ENCODE measurements at places on chromosomes 12 and 14.

DNA sequence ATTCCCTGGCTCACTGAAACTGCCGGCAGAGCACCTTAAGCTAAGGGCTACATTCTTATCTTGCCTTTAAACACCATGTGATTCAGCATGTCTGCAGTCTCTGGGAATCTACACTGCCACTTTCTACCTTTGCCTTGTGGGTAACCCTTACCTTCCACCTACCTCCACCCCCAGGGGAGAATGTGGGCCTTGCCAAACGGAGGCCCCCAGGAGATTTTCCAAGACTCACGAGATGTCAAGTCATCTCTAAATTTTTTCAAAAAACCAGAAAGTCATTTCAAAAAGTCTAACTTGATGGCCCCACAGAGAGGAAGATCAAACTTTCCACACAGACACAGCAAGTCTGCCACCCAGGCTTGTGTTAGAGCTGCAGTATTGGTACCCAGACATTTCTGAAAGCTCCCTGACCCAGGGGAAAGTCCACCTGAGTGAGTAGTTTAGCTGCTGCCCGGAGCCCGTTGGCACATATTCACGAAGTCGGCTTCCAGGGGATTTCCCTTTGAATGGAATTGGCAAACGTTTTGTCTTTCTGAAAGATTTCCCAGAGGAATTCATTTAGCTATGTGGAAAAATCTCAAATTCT, 4.7 kb upstream of the PSMA6 start:
- peak; percentile 50 for DNase-seq

DNA sequence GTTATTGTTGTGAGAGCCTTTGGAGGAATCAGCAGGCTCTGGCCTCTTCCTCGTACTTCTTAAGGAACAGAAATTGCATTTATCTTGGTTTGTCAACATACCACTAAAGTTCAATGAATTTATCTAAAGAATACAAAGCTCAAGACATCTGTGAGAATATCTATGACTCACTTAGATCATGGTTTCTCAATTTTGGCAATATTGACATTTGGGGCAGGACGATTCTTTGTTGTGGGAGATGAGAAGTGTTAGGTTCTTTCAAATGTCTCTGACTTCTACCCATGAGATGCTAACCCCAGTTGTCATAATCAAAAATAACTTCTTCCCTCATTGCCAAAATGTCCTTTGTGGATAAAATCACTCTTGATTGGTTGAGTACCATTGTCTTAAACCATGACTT, 1190.3 kb downstream of the GALC start:
- DNase-seq: no peak

DNA sequence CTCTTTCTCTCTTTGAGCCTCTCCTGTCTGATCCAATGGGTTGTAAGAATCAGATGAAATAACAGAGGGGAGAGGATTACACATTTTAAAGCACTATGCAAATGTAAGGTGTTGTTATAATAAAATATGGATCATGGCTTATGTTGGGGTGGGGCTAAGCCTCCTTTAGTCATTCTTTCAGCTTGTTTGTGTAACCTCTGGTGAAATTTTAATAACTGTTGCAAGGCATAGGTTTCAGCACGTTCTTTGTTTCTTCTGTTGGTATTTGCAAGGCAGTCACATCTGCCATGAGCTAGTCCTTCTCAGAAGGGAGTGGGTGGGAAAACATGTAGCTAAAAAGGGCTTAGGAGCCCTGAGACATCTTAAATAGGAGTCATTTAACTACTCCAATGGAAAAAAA, 74.8 kb upstream of the FRMD6 start:
- DNase-seq: no peak

DNA sequence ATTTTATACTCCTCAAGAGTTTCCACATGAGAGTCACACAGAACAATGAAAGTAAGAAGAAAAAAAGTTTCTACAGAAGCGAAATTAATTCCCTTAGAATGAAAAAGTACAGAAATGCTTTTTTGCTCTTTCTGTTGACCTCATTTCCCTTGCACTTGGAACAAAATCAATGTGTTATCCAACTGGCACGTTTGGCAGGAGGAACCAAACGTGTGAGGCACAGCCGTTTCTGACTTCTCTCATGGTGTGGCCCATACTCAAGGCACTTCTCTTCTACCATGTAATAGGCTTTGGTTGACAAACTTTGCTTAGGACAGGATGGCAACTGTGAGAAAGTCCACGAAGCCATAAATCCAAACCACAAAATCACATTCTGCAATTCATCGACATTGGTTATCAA, 297.0 kb downstream of the FUT8 start:
- DNase-seq: no peak

DNA sequence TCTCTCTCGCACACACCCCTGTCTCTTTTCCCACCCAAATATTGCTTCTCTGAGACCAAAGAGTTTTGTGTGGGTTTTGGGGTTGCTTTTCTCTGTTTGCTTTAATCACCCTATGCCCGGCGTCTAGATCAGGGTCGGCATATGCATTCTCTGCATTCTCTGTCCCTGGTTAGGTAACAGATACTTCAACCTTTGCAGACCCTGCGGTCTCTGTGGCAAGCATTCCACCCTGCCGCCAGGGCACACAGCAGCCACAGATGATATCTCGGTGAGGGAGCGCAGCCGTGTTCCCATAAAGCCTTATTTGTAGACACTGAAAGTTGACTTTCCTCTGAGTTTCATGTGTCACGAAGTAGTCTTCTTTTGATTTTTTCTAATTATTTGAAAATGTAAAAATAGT, 110.4 kb upstream of the FZD10 start:
- DNase-seq: no peak

DNA sequence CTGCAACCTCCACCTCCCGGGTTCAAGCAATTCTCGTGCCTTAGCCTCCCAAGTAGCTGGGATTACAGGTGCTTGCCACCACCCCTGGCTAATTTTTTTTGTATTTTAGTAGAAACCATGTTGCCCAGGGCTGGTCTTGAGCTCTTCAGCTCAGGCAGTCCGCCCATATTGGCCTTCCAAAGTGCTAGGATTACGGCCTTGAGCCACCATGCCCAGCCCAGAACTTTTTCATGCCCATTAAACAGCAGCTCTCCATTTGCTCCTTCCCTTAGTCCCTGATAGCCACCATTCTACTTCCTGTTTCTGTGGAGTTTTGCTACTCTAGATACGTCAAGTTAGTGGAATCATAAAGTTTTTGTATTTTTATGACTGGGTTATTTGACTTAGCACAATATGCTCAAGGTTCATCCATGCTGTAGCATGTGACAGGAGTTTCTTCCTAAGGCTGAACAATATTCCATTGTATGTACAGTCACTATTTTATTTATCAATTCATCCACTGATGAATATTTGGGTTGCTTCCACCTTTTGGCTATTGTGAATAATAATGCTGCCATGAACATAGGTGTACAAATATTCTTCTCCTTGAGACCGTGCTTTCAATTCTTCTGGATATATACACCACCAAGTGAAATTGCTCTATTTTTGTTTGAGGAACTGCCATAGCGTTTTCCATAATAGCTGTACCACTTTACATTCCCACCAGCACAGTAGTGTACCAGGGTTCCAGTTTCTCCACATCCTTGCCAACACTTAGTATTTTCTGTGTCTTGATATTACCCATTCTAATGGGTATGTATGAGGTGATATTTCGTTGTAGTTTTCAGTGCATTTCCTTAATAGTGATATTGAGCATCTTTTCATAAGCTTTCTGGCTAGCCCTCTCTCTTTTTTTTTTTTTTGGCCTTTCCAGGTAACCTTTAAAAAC, 15.0 kb downstream of the ATF1 start:
- no peak for DNase-seq

GRCh38 chr12:11794751-11795150, 145.3 kb downstream of the ETV6 start:
- no peak for DNase-seq

- DNase-seq: no peak
These were observed 31.9 kb downstream of the KCNMB4 start for GRCh38 chr12:70398002-70398401.

- no peak for DNase-seq
These were observed 16.6 kb downstream of the HIP1R start for GRCh38 chr12:122851820-122852219.

DNA sequence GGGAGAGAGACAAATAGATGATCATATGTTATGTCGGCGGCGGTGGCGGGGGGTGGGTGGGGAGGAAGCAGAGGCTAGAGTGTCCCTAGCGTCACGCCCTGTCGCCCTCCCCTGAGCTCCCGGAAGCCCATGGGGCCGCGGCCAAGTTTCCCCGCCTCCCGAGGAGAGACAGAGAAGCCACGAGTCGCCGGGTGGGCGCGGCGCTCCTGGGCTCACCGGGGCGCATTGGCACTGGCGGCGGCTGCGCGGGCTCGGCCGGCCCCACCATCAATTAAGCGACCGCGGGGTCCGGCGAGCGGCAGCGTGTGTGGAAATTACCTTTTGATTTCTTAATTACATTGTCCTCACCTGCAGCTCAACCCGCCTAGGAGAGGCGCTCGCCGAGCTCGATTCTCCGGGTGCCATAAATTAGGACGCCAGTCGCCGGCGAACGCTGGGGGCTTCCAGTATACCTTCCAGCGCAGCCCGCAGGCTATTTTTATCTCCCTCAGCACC, 119.9 kb upstream of the LHX5 start:
- peak; percentile 67 for DNase-seq

DNA sequence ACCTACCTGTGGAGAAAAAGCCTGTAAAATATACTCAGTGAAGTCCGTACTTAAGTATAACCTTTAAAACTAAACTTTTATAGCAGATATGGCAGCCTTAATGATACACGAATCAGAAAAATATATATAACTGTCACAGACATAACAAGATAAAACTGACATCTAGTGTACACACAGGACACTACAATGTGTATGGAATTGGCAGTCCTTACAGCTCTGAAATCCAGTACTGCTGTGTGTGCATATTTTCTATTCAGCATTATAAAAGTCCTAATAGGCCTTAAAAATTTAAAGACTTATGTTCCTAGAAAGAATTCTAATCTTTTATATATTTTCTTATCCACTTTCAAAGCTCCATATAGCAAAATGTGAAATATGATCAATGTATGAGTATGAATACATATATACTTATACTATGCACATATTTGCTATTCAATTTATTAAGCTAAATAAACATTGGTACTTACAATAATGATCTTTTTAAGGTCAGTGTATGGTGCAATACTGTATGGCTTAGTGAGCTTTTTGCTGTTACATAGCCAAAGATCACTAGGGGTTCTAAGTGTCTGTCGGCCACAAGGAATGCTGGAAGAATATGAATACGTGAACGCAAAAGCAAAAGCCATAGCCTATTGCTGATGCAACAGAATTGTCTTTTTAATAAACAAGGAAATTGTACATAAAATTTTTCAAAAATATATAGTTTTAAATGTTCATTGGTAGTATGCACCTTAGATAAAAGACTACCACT, 69.2 kb downstream of the C2CD5 start:
- no peak for DNase-seq

DNA sequence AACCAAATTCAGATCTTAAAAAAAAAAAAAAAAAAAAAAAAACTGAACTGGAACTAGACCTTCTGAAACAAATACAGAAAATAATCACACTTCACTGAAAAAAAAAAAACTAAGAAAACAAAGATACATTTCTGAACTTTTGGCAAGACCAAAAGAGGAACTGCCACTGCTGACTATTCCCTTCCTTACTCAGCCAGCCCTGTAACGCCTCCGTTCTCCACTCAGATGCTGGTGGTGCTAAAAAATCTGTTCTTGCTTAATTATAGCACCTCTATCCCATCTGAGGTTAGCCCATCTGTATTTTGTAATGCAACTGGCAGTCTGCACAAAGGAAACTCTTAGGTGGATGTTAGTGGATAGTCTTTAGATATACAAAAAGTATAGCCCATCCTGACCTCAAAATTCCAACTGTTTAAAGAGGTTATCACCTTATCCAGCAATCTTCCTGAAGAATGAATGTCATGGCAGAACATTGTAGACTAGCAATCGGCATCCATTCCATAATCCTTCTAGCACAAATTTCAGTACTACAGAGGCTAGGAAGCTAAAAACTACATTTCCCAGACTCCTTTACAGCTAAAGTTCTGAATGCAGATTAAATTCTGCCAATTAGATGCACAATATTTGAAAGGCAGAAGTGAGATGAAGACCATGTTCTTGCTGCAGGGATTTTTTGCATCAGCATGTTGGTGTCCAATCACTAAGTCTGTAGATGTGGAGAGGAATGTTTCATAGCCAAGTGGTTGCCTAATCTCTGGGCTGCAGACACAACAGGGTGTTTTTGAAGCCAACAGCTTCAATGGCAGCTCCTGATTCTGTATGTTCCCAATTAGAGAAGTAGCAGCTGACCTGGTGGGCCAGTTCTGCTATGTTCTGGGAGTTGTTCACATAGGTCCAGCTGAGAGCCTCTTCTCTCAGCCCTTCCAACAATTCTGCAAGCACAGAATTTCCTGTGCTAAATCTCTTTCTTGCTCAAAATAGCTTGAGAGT, 5.7 kb downstream of the MAP3K9 start:
- no peak for DNase-seq

- peak; percentile 74 for DNase-seq
These were observed 96.9 kb upstream of the FGD4 start for GRCh38 chr12:32302218-32303173.

- DNase-seq: peak; percentile 62
These were observed 19.8 kb downstream of the OR5AU1 start for GRCh38 chr14:21136024-21136423.

DNA sequence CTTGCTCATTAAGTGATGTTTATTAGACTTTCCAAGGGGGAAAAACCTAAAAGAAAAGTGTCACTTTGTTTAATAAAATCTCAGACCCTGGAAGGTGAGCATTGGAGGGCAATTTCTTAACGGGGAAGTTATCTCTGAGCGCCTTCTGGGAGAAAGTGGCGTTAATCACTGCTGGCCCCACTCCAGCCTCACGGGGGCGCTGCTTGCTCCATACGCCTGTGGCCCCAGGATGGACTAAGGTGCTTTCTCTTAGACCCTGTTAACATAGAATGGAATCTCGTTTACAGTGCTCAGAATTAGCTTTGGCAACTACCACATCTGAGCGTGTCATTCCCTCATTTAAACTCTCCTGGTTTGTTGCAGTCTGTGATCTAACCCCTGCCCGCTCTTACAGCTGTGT, 16.4 kb upstream of the PRIMA1 start:
- DNase-seq: no peak

DNA sequence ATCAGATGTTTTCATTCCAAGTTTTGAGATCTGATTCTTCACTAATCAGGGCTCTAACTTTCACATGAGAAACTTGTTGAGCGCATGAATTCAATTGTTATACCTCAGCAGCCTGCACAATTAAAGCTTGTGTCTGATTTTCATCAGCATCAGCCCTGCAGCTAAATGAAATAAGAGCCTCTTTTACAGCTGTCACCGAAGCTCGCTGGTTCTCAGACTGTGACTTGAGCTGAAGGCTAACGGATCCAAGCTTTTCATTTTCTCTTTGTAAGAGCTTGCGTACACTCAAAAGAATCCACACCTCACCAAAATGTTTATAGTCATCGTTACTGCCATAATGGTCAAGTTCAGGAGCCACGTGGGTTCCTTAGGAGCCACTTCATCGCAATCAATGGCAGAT, 65.5 kb upstream of the BEGAIN start:
- DNase-seq: no peak

DNA sequence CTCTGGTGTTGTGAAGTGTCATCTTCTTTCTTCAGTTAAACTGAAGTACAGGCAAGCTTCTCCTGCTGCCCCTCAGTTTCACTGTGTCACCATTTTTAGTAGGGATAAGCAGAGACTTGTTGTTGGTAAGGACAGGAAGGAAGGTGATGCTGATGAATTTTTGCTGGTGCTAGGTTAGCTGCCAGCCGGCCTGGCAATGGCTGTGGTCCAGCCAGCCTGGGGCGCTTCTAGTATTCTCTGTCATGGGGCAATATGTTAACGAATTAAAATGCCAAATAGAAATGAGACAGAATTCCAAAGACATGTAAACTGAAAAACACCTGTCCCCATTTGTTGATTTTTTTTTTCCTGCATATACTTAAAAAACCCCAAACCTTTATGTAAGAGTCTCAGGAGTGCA, 602.9 kb downstream of the DIO2 start:
- DNase-seq: no peak

- no peak for DNase-seq
These were observed 28.1 kb upstream of the GPATCH2L start for GRCh38 chr14:76123426-76124225.
